GM12864 (cell line): ENCODE measurements at places on chromosomes 6 and 20.

GRCh38 chr6:132247381-132248159 is 153.7 kb downstream of the MOXD1 start:
- DNase-seq, result no peak

- no peak for DNase-seq
Measured at GRCh38 chr6:122697458-122697857, 82.1 kb upstream of the FABP7 start.

GRCh38 chr6:26105842-26106241 is 18.6 kb downstream of the HFE start:
- no peak for DNase-seq

- no peak for DNase-seq
Measured at GRCh38 chr20:58054082-58054779, 174.2 kb downstream of the ANKRD60 start.

- DNase-seq, result no peak
Measured at GRCh38 chr20:1479831-1480595, 11.2 kb downstream of the SIRPB2 start.

DNA sequence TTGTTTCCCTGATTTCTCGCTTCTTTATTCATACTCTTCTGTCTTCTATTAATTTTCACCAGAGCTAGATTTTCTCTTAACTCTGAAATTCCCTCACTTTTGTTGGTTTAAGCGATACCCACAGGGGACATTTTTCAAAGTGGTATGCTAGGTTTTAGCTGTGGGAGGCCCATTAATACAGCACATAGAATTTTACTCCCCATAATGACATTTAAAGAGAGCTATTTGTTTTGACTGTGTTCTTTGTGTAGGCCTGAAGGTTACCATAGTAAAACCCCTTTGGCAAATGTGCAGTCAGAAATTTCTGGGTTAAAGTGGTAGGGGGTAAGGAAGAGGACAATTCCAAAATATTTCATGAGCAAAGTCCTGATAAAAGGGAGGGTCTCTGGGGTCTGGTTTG is 721.1 kb upstream of the CITED2 start:
- no peak for DNase-seq

- no peak for DNase-seq
Measured at GRCh38 chr6:113649880-113650609, 207.1 kb upstream of the MARCKS start.

DNA sequence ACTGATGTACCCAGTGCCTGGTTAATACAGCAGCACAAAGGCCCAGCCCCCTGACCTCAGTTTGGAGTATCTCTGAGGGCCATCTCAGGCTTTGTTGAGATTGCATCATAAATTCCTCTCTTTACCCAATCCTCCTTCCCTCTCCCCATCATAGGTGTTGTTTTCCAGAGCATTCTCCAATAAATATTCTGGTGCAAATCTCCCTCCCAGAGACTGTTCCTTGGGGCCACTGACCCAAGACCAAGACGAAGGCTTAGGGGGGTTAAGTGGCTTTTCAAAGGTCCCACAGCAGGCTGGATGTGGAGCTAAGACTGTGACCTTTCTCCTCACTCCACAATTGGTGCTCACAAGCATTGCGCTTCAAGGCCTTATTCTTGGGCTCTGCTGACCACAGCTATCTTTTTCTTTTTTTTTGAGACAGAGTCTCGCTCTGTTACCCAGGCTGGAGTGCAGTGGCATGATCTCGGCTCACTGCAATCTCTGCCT is 72.4 kb upstream of the ZMYND8 start:
- no peak for DNase-seq

- DNase-seq, result peak; percentile 30
Measured at GRCh38 chr6:12369781-12370262, 79.7 kb downstream of the EDN1 start.

GRCh38 chr6:33988121-33989015 is 157.5 kb downstream of the GRM4 start:
- DNase-seq, result no peak

- DNase-seq, result no peak
Measured at GRCh38 chr6:160659562-160659961, 4.5 kb downstream of the LPA start.

GRCh38 chr20:44731657-44732056 is 14.0 kb upstream of the KCNK15 start:
- DNase-seq, result no peak

GRCh38 chr6:82958551-82958950 is 107.1 kb downstream of the UBE3D start:
- DNase-seq, result no peak

DNA sequence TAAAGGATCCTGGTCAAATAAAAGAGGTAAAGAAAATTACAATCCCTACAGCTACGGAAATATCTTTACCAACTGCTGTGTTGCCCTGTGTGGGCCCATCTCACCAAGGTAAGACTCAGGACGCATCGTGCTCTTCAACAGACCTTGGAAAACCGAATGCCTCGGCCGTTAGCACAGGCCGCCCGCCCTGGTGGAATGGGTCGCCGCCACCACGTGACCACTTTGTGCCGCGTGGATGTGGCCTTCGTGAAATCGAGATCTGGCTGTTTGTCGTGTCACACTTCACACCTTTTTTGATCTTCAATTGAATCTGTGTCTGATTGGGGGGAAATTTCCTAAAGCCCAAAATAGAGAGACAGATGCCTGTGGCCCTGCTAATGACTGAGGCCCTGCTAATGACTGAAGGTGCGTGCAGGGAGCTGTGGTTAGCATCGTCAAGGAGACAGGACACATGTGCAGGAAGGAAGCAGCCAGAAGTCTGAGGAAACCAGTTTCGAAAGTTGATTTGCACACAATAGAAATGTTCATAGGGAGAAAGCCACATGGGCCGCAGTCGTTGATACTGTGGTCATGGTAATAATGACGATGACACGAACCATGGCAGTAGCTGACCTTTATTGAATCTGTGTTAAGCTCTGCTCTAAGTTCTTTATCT is 175.7 kb upstream of the SNX9 start:
- DNase-seq, result no peak

DNA sequence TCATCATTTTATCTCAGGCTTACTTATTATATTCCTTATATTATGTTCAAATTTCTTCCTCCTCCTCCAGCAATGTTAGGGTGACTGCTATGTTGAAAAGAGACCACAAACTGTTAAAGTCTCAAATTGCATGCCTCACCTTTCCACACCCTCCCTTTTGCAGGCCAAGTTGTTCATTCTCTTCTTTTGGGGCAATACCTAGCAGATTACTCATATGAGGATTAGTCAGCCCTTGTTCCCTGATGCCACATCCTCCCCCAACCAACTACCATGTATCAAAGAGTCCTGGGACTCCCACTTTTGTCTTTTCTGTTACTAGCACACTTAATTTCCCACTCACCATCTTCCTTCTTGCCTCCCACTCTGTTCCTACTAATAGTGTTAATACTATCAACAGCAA is 434.7 kb downstream of the BCKDHB start:
- DNase-seq, result no peak
